Naive thymus-derived CD8-positive, alpha-beta T cell (primary cell): ENCODE measurements at places on chromosomes 6 and 20.
A peak's percentile ranks its signal among the peaks of the same experiment; 100 is the strongest.

- H3K36me3 ChIP-seq: no peaks in the 10 kb centered on the region
- no peak overlapping the region for H3K4me3 ChIP-seq
- H3K4me1 ChIP-seq: no peaks in the 10 kb centered on the region
- DNase-seq: no peak
Observed at GRCh38 chr20:38269040-38269439, 8.5 kb upstream of the KIAA1755 start.

DNA sequence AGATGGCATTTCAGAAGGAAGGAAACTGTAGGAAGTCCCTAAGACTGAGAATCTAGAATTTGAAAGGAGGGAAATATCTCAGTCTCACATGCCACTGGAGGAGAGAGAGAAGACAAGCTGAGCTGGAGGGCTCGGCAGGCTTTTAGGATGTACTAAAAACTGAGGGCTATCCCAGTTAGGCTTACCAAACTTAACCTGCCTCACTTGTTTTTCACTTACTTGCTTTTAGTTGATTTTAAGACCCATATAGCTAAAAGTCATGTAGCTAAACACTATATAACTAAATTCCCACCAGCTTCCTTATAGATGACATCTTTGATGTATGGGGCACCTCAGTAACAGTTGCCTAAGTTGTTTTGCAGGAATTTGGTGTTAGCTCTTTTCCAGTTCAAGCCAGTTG is 288.0 kb downstream of the DOK5 start:
- no peak overlapping the region for H3K4me3 ChIP-seq
- H3K4me1 ChIP-seq: no peaks in the 10 kb centered on the region
- no peak for DNase-seq
- no peak overlapping the region for H3K27ac ChIP-seq
- H3K27me3 ChIP-seq: peaks cover 6% of the 10 kb centered on the region

DNA sequence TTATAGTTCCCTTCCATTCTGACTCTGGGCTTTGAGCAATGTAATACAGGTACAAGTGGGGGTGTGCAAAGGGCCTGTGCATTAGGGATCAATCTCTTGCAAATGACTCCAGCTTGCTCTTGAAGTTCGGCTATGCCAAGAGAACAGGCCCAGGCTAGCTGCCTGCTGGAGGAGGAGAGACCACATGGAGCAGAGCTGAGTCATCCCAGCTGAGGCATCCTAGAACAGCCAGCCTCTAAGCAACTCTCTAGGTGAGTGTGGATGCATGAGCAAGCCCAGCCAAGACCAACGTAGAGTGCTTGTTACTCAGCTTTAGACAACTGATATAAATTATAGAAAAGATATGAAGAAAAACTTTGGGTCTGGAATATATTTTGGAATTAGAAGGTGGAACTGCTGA is 47.6 kb upstream of the RBM24 start:
- H3K4me3 ChIP-seq: no peak overlapping the region
- H3K27ac ChIP-seq: no peak overlapping the region
- no peak for DNase-seq
- peaks cover 4% of the 10 kb centered on the region for H3K27me3 ChIP-seq

DNA sequence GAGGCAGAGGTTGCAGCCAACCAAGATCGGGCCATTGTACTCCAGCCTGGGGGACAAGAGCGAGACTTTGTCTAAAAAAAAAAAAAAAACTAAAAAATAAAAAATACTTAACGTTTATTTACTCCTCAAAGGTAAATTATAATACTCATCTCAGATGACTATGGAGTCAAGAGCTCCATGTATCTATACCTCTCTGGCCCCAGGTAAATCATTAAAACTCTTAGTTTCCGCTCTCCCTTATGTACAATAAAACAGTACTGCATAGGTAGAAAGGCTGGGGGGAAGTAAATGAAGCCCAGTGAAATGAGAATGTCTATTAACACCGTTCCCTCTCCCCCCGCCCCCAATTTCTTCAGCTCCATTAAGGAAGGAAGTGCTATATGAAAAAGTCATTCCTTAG is 1.2 kb downstream of the SRSF12 start:
- H3K27me3 ChIP-seq: peaks cover 2% of the 10 kb centered on the region
- DNase-seq: no peak

GRCh38 chr6:77245026-77245425 is 218.3 kb downstream of the HTR1B start:
- no peak overlapping the region for H3K4me3 ChIP-seq
- H3K4me1 ChIP-seq: no peaks in the 10 kb centered on the region
- DNase-seq: no peak
- H3K27ac ChIP-seq: no peak overlapping the region

- no peak for DNase-seq
- no peaks in the 10 kb centered on the region for H3K36me3 ChIP-seq
- H3K4me1 ChIP-seq: no peaks in the 10 kb centered on the region
- no peak overlapping the region for H3K27ac ChIP-seq
Observed at GRCh38 chr20:18774207-18774606, 39.4 kb upstream of the SCP2D1 start.

DNA sequence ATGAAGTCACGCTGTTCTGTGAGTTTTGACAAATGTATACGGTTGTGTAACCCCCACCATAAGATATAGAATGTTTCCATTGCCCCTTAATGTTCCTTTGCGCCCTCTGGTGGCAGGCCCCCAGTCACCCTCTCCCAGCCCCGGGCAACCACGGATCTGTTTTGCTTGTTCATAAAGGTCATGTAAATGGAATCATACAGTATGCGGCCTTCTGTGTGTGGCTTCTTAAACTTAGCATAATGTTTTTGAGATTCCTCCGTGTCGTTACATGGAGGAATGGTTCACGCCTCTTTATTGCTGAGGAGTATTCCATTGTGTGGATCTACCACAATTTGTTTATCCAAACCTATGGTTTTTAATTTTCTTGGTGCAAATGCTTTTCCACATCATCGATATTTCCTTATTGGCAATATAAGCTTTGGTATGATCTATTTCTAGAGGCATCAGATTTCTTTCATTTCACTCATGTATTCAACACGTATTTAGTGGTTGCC is 28.4 kb downstream of the LYRM2 start:
- H3K36me3 ChIP-seq: no peaks in the 10 kb centered on the region
- no peak overlapping the region for H3K27ac ChIP-seq
- DNase-seq: peak; percentile 70
- H3K27me3 ChIP-seq: no peaks in the 10 kb centered on the region

- H3K4me3 ChIP-seq: no peak overlapping the region
- peaks cover 14% of the 10 kb centered on the region for H3K4me1 ChIP-seq
- no peak for DNase-seq
- H3K27ac ChIP-seq: no peak overlapping the region
- H3K27me3 ChIP-seq: no peaks in the 10 kb centered on the region
- peaks cover 14% of the 10 kb centered on the region for H3K36me3 ChIP-seq
Observed at GRCh38 chr6:138948546-138949179, 39.4 kb downstream of the REPS1 start.

- H3K27me3 ChIP-seq: no peaks in the 10 kb centered on the region
- H3K4me3 ChIP-seq: no peak overlapping the region
- H3K4me1 ChIP-seq: peaks cover 23% of the 10 kb centered on the region
- no peak overlapping the region for H3K27ac ChIP-seq
- peaks cover 43% of the 10 kb centered on the region for H3K36me3 ChIP-seq
Observed at GRCh38 chr6:21166754-21167153, 426.8 kb upstream of the SOX4 start.

GRCh38 chr6:22579439-22579838 is 10.1 kb downstream of the HDGFL1 start:
- H3K27me3 ChIP-seq: no peaks in the 10 kb centered on the region
- no peak overlapping the region for H3K27ac ChIP-seq
- H3K4me3 ChIP-seq: no peak overlapping the region
